A549 treated with dexamethasone at 1 μM for 4 hours (cell line): ENCODE measurements at places on chromosomes 7 and 10. TPM values are rescaled to one million over a fixed set of nuclear protein-coding genes. Genes with fewer than 3 reads are reported as not detected.

The CFAP43 gene
- total RNA-seq, result 0.12 to 0.61 TPM (median 0.20 TPM) in 5 replicates

The SFTPA1 gene
- total RNA-seq, result not detected in 5 replicates

The MMP21 gene
- not detected in 5 replicates for total RNA-seq

The SPRN gene
- 0.30 to 0.41 TPM (median 0.33 TPM) in 5 replicates for total RNA-seq

The PRLHR gene
- 0.01 TPM in 1 of 5 replicates, not detected in the others for total RNA-seq

The CCT6A gene
- total RNA-seq, result 251 to 285 TPM (median 265 TPM) in 5 replicates

The CASP2 gene
- 20.7 to 24.6 TPM (median 21.4 TPM) in 5 replicates for total RNA-seq

The URGCP gene
- total RNA-seq, result 24.7 to 30.4 TPM (median 29.4 TPM) in 5 replicates

The BTBD16 gene
- 0.43 to 0.81 TPM (median 0.70 TPM) in 5 replicates for total RNA-seq
